ENCODE measurements at places on chromosomes 1 and 21. TPM values are rescaled to one million over a fixed set of nuclear protein-coding genes. Genes with fewer than 3 reads are reported as not detected.

Gene AGMAT
- not detected for total RNA-seq

Gene NEXN
- total RNA-seq: 25.8 TPM

Gene S100A2
- total RNA-seq: 2.2 TPM

Gene TMEM61
- total RNA-seq: not detected

Gene CD244
- total RNA-seq: not detected

Gene BRDT
- total RNA-seq: not detected

Data from subcutaneous adipose tissue (tissue), 4 donors.